Motor neuron (in vitro differentiated cells): ENCODE measurements at places on chromosomes 2 and 18.
A peak's percentile ranks its signal among the peaks of the same experiment; 100 is the strongest.

DNA sequence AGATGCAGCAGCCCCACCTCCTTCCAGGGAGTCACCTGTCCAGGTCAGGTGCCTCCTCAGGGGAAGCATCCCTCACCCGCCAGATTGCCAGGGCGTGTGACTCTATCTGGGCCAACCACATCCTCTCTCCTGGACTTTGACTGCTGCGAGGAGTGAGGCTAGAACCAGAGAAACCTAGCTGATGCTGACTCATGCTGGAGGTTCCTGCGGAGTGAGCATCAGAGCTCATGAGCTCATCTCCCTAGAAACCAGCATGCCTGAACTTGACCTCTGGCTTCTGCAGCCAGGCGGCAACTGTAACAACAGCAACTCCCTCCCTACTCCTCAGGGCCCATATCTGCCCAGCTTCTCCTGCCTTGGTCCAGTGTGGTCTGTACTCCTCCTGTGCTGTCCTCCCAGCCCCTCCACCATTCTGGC lies 28.3 kb upstream of the NT5DC4 start:
- ATAC-seq, result peak; percentile 95

- ATAC-seq, result no peak
Observed at GRCh38 chr2:149613704-149614103, 26.1 kb upstream of the MMADHC start.

DNA sequence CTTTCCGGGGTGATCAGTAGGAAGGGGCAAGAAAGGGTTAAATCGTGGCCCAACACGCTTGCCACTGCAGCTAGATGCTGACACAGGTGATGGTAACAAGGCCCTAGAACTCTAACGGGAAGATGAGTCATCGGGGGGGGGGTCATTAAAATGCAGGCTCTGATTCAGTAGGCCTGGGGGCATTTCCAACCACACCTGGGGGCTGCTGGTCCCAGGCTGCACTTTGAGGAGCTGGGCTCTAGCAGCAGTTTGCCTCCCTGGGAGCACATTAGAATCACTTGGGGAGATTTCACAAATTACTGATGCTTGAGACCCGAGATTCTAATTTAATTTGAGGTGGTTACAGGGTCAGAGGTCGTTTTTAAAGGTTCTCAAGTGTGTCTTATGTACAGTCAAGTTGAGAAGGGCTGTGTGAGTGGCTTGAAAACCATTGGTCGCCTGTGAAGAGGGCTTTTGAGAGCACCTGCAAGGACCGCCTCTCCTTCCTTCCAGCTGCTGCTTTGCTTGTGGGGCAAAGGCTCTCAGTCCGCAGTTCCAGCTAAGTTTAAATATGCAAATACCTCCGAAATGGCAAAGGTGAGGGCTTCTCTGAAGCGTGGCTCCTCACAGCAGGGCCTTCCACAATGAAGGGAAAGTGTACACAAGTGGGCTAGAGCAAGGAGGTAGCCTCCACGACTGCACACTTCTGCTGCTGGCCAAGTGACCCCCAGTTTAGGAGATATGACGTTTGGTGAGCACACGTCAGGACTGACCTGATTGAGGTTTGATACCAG lies 128.0 kb upstream of the MSH6 start:
- peak; percentile 47 for ATAC-seq

DNA sequence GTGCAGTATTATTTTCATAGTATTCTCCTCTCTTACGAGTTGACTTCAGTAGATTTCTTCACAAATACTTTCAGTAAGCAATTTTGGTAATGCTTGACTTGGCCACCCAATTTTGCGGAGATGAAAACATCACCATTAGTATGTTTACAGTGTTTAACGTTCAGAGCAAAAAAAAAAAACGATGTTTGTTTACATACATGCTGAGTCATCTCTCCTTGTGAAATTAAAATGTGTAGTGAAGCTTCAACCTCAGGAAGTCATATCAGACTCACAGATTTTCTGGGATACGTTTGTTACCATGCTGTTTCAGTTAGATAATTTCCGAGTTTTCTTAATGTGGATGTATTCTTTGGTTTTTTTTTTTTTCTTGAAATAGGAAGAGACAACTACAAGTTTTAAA lies 100.1 kb downstream of the CTNNA2 start:
- ATAC-seq, result no peak

GRCh38 chr2:86392873-86393518 lies 48.2 kb upstream of the KDM3A start:
- no peak for ATAC-seq

- no peak for ATAC-seq
Observed at GRCh38 chr2:21001988-21002813, 41.7 kb downstream of the APOB start.

- ATAC-seq, result no peak
Observed at GRCh38 chr2:98505311-98505808, 60.7 kb downstream of the INPP4A start.

- no peak for ATAC-seq
Observed at GRCh38 chr18:33239298-33239697, 201.2 kb downstream of the CCDC178 start.

GRCh38 chr2:215535125-215535668 lies 99.3 kb upstream of the FN1 start:
- no peak for ATAC-seq

GRCh38 chr2:120879431-120880295 lies 144.0 kb downstream of the GLI2 start:
- no peak for ATAC-seq

DNA sequence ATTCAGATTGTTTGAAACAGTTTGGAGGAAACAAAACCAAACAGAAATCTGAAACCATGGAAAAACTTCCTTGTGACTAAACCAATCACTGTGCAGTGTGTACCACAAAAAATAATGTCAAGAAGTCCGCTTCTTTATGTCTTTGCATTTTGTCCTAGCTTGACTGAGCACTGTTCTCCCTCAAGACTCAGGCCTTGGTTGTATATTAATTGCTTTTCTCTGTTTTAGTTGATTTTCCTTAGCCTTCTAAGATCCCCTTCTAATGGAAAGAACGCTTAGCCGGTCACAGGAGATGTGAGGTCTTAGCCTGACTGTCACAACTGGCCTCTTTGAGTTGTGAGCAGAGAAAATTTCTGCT lies 56.6 kb downstream of the LCLAT1 start:
- ATAC-seq, result no peak

GRCh38 chr2:127362971-127363370 lies 24.8 kb downstream of the MAP3K2 start:
- ATAC-seq, result no peak

GRCh38 chr2:68846091-68846490 lies 25.1 kb downstream of the BMP10 start:
- ATAC-seq, result no peak

GRCh38 chr2:96801786-96802595 lies 14.1 kb upstream of the CNNM3 start:
- ATAC-seq, result no peak

- ATAC-seq, result no peak
Observed at GRCh38 chr2:34305587-34305986, 706.5 kb upstream of the FAM98A start.

DNA sequence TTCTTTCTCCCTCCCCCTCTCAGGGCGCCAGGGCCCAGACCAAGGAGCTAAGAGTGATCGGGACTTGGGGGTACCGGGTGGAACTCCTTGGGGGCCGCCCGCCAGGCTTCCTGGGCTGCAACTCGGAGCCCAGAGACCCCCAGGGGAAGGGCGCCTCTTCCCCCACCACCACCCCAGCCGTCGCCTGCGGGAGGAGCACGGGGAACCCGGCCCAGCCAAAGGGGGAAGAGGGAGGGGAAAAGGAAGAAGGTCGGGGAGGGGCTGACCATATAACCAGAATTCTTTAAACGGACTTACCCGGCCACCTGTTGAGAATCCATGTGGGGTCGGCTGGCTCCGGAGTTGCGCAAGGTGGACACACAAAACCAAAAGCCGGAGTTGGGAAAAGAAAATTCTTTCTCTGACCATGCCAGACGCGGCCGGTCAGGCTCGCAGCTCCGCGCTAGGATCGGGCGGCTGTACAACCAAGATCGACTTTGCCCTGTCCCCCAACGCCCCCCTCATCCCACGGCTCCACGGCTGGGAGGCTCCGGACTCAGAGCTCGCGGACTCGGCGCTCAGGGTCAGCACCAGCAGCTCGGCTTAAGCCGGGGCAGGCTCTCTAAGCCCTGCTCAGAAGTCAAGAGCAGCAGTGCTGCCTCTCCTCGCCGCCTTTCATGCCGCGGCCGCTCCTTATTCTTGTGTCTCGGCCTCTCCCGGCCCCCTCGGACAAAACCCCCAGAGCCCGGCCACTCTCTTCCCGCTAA lies 6.3 kb upstream of the SIX3 start:
- ATAC-seq, result no peak

- ATAC-seq, result peak; percentile 75
Observed at GRCh38 chr2:180763263-180763989, 217.0 kb upstream of the UBE2E3 start.

DNA sequence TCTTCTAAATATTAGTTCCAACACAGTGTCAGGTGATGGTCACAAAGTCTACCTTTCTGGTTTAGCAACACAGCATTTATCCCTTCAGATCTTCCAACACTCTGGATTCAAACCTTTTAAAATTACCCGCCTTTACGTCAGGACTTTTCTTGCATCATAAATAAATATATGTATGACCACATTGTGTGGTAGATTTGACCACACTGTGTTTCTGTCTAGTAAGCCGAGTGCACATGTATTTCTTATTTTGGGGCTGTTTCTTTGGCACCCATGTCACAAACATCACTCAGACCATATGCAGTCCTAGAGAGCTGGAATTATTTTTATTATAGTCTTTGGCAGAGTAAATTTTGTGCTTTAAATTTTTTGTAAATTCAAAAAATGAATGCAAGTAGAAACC lies 172.1 kb downstream of the ANKRD44 start:
- no peak for ATAC-seq

GRCh38 chr2:46262248-46262938 lies 34.8 kb upstream of the EPAS1 start:
- no peak for ATAC-seq

- no peak for ATAC-seq
Observed at GRCh38 chr2:18791172-18791797, 201.9 kb upstream of the NT5C1B start.

DNA sequence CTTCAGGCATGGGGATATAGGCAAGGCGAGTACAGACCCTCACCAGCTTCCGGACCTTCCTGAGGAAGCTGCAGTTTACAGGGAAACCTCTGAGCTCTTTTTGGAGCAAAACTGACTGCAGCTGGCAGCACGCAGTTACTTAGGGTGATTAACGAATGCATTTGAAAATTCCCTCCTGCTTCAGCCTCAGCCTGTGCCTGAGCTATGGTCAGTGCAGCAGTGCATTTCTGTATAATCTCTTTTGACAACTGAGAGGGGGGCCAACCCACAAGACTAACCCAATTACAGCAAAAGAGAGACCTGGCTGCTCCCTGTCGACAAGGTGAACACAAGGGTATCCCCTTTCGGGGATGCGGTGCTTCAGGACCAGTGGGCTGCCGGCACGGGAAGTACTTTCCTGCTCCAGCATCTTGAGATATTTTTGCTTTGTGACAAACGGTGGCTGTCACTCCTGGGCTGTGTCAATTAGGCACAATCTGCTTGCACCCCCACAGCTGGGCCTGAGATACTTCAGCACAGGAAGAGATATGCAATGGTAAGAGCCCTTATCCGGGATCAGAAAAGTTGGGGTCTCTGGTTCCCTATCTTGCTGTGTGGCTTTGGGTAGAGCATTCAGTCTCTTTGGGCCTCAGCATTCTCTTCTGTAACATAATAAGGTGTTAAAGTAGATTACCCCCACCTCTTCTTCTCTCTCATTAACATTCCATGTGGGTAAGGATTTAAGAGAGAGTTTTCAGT lies 141.0 kb downstream of the TMEM17 start:
- no peak for ATAC-seq

GRCh38 chr2:42127425-42128424 lies 41.4 kb upstream of the EML4 start:
- peak; percentile 29 for ATAC-seq

GRCh38 chr2:131046028-131046917 lies 47.0 kb downstream of the FAM168B start:
- ATAC-seq, result no peak

GRCh38 chr2:194545978-194546377 lies 1111.0 kb upstream of the SLC39A10 start:
- no peak for ATAC-seq

- peak; percentile 82 for ATAC-seq
Observed at GRCh38 chr18:2961821-2962220, 51.1 kb downstream of the LPIN2 start.

- ATAC-seq, result no peak
Observed at GRCh38 chr2:181780047-181780651, 99.8 kb upstream of the NEUROD1 start.

DNA sequence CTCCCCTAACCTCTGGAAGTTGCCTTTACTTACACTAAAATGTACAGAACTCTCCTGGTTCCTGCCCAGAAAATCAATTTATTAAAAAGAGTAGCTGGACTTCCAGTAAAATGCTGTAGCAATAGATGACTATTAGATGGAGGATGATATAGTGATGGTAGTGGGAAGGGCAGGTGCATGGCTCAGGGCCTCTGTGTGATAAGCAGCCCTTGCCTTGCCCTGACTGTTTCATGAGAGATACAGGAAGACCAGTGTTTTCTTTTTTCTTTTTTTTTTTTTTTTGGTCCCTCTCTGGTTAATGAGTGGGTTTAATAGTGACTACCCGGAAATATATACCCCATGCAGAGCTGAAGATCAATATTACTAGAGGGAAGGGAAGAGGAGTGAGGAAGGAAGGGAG lies 48.7 kb upstream of the NEDD4L start:
- no peak for ATAC-seq

- no peak for ATAC-seq
Observed at GRCh38 chr2:160252278-160252887, 52.3 kb upstream of the ITGB6 start.

DNA sequence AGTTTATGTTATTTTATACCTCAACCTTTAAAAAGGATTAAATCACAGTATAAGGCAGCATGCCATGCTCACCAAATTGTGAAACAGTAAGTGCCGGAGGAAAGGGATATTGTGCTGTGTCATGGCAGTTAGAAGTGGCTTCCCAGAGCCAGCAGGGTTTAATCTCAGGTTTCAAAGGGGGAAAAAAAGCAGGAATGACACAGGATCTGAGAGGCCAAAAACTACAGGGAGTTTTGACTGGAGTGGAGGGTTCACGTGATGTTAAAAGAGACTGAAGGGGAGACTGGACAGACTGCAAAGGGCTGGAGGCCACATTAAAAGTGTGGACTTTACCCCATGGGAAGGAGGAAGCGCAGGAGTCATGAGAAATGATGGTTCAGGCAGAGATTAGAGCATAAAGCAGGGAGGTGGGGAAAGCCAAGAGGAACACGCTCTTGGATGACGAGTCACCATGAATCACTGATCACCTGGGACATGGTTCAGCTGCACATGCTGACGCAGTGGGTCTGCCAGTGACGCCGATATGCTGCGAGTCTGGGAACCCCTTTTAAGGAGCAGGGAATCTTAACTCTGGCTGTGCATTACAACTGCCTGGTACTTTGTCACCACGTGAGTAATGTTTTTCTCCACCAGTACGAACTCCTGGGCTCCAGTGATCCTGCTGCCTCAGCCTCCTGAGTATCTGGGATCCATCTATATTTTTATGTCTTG lies 6.1 kb downstream of the CHMP1B start:
- ATAC-seq, result peak; percentile 97

DNA sequence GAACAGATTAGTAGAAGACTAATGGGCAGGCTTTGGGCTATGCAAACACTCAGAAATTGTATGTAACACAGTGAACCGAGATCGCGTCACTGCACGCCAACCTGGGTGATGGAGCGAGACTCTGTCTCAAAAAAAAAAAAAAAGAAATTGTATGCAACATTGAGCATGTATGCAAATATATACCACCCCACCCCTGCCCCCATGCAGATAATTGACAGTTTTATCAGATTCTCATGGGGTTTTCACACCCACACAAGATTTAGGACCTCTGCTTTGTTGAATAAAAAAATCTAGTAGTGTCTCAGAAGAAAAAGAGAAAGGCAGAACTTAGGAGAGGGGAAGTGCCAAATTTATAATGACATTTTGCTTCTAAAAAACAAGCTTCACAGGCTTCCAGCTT lies 131.6 kb upstream of the FN1 start:
- ATAC-seq, result no peak
